ENCODE measurements at places on chromosomes 2 and 18.

DNA sequence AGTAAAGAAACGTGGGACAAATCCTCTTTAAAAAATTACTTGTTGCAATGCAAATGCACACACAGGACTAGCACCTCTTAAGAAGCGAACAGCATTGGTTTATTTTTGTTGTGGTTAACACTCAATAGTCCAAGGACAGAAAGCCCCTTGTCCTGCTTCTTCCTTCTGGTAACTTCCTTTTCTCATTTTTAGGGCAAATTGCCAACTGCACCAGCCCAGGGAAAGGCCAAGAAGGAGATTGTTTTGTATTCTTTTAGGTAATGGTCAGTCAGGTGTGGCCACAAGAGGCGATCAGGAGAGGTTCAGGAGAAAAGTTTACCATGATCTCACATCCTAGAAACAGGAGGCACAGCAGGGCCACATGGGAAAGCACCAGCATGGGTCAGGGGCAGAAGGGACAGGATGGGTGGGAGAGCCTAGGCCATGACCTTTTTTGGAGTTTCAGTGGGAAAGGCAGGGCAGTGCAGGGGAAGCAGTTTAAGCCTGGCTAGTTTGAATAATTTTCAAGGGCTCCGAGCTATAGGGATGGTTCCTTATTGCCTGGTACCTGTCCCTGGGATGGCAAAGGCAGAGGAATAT, 73.0 kb downstream of the CHRNA1 start:
- no peak for DNase-seq

DNA sequence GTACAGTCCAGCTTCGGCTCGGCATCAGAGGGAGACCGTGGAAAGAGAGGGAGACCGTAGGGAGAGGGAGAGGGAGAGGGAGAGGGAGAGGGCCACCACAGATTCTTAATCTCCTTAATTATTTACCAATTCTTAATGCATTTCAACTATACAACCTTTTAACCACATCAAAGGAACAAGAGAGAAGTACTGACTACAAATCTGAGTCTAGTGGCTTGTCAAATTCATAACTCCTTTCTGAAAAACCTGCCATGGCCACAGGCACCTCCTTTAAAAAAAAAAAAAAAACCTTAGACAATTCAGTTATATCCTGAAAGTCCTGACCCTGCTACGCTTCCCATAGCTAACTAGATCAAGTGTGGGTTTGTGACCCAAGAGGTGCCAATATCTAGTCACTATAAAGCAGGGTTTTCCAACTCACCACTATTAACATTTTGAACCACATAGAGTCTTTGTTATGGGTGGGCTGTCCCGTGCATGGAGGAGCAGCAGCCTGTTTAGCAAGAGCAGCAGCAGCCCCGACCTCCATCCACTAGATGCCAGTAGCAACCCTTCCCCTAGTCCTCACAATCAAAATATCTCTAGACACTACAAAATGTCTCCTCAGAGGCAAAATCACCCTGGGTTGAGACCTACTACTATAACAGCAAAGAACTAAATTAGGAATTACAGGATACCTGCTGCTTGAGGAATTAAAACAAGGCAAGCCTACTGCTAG, 6.8 kb downstream of the ESCO1 start:
- DNase-seq: no peak

- DNase-seq: peak; percentile 1
These were observed 43.1 kb downstream of the KCTD18 start for GRCh38 chr2:200466425-200467418.

DNA sequence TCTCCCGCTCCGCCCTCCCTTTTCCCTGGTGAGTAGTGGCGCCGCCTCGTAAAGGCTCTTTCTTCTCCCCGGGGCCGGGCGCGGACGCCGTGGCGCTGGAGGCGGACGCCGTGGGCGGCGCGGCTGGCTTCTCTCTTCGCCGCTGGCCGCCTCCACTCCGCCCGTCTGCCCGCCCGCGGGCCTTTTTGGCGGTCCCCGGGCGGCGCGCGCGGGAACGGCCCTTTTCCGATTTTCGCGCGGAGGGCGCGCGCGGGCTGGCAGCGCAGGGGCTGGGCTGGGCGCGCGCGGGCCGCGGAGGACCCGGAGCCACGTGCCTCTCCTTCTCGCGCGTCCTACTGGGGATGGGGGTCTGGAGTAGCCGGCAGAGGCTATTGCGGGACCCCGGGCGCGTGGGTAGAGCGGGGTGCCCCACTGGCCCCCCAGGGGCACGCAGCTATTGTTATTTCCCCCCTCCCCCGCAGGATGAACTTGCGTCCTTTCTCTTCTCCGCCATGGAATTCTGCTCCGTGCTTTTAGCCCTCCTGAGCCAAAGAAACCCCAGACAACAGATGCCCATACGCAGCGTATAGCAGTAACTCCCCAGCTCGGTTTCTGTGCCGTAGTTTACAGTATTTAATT, 472 bp downstream of the SLC20A1 start:
- DNase-seq: peak; percentile 52

DNA sequence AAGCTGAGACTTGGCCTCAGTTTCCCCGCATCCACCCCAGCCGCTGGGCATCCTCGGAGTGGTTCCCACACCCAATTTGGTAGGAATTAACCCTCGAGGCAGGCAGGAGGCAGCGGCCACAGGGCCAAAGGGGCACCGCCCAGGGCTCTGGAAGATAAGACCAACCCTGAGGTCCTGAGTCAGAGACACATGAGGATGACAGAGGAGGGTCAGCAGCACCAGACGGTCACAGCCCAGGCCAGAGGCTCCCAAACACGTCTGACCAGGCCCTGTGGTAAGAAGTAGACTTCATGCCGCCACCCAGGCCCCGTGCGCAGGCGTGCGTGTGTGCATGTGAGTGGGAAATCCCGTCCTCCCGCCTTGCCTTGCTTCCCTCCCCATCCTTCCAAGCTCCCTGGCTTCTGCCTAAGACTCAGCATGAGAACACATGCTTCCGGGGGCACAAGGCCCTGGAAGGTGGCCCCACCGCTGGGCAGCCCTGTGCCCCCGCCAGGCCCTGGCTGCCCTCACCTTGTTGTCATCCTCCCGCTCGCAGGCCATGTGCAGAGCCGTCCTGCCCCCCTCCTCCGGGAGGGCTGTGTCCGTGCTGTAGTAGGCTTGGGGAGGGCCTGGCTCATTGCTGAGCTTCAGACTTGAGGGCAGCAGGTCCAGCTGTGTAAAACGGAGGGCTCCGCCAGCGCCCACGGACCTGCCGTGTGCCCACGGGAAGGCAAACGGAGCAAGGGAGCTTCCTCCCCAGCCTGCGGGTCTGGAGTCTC, 46.3 kb downstream of the ANKMY1 start:
- DNase-seq: no peak

DNA sequence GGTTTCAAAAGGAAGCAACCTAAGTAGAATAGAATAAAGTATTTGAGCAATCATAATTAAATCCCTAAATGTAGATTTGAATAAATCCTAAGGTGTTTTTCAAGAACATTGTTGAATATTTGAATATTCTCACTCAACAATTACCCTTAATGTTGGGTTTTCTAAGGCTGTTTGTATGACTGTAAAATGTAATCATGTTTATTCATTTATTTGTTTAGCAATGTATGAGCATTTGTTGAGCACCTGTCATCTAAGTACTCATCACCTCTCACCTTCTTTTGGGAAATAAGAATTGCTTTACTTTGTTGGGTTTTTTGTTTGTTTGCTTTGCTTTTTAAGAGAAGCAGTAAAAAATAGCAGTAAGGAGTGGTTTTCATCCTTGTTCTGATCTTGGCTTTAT, 66.0 kb downstream of the MAPRE2 start:
- no peak for DNase-seq

GRCh38 chr2:240949791-240950705, 43.9 kb downstream of the CROCC2 start:
- DNase-seq: no peak

- no peak for DNase-seq
These were observed 92.7 kb upstream of the PARD3B start for GRCh38 chr2:204452464-204453023.

DNA sequence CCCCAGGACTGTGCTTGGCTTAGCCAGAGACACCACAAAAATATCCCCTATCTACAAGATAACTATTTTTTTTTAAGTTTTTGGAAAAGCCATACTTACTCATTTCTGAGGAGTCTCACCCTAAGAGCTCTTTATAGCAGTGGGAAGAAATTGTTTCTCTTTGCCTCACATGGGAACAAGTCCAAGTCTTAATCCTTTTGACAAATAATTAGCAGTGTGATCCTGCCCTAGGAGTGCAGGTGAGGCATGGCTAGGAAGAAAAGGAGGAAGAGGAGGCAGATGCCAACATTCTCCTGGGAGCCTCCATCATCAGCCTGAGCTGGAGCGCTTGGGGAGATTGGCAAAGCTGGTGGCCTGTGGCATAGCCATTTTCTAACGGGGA, 115.6 kb downstream of the STPG4 start:
- DNase-seq: no peak

- DNase-seq: no peak
These were observed 241.7 kb downstream of the TGIF1 start for GRCh38 chr18:3691705-3692104.

- DNase-seq: no peak
These were observed 180.6 kb upstream of the GLI2 start for GRCh38 chr2:120555092-120555491.

- DNase-seq: no peak
These were observed 70.8 kb upstream of the CTAGE1 start for GRCh38 chr18:22488554-22488953.

DNA sequence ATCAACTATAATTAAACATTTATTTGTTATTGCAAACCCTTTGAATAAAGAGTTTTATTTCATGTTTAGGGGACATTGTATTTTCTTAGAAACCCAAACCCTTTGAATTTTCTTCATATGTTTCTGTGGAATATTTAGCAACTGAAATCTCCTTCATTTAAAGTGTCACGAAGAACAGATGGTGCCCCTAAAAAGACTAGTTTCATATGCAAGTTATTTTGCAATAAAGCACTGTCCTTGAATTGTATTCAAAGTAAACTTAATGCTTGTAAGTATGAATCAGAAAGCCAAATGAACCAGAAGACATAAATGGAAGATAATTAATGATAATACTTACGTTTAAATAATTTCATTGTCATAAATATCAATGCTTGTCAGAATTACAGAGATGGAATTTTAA, 151.9 kb upstream of the CWC22 start:
- DNase-seq: no peak

DNA sequence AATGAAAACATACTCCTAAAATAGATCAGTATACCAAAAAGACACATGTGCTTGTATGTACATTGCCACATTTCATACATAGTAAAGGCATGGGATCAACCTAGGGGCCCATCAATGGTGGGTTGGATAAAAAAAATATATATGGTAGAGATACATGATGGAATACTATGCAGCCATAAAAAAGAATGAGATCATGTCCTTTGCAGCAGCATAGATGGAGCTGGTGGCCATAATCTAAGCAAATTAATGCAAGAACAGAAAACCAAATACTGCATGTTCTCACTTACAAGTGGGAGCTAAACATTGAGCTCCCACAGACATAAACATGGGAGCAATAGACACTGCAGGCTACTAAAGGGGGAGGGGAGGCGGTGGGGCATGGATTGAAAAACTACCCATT, 18.6 kb upstream of the NCOA1 start:
- DNase-seq: no peak

GRCh38 chr2:127887776-127888130, 2.0 kb upstream of the AMMECR1L start:
- DNase-seq: no peak

- DNase-seq: no peak
These were observed 7.9 kb downstream of the CABLES1 start for GRCh38 chr18:23143016-23143814.

GRCh38 chr2:58045580-58046334, 849 bp upstream of the VRK2 start:
- DNase-seq: no peak

- no peak for DNase-seq
These were observed 157.2 kb downstream of the DDX1 start for GRCh38 chr2:15748736-15749323.

GRCh38 chr18:36826556-36826955, 2.2 kb downstream of the TPGS2 start:
- DNase-seq: no peak

- DNase-seq: no peak
These were observed 102.3 kb downstream of the MAPK4 start for GRCh38 chr18:50662177-50662576.

- DNase-seq: no peak
These were observed 117.3 kb upstream of the ZFP36L2 start for GRCh38 chr2:43343573-43344304.

- DNase-seq: no peak
These were observed 57.2 kb downstream of the CALCRL start for GRCh38 chr2:187390891-187391290.

- DNase-seq: no peak
These were observed 4.2 kb upstream of the IL1R1 start for GRCh38 chr2:102138331-102138730.

- no peak for DNase-seq
These were observed 44.1 kb downstream of the FAM171B start for GRCh38 chr2:186737732-186738508.

- DNase-seq: no peak
These were observed 472 bp upstream of the PLEKHM3 start for GRCh38 chr2:208025814-208026184.

GRCh38 chr18:41630232-41630886, 324.7 kb upstream of the PIK3C3 start:
- DNase-seq: no peak

DNA sequence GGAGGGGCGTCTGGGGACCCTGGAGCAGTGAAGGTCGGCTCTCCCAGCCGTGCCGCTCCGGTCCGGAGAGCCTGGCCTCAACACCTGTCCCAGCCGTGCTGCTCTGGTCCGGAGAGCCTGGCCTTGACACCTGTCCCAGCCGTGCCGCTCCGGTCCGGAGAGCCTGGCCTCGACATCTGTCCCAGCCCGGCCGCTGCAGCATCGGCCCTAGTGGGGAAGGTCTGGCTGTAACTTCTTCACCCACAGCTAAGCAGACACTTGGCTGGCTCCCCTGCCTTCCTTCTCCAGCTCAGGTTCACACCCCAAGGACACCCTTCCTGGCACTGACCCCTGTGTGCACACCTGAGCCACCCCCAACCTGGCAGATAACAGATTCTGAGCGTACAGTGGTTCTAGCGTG, 4.6 kb downstream of the KCNG2 start:
- DNase-seq: no peak

- no peak for DNase-seq
These were observed 1.7 kb upstream of the GATA6 start for GRCh38 chr18:22167471-22168241.

- DNase-seq: no peak
These were observed 31.7 kb upstream of the APCDD1 start for GRCh38 chr18:10422731-10423130.

DNA sequence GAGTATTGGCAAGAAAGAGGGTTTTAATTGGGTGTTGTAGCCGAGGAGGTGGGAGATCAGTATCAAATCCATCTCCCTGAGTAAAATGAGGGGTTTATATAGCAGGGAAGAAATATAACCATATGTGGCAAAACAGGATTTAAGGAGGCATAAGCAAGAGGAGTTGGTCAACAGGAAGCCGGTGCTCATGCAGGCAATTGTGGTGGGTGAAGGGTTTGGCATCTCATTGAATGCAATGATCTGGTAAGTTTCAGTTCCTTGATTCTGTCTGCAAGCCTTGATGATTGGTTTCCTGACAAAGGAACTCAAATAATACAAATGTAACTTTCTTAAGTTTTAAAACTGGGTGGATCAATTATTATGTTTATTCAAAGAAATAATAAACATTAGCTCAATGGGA, 564.4 kb upstream of the LINC00305 start:
- no peak for DNase-seq

GRCh38 chr2:47354013-47354847, 48.7 kb upstream of the MSH2 start:
- no peak for DNase-seq

- no peak for DNase-seq
These were observed 40.9 kb downstream of the NRP2 start for GRCh38 chr2:205723179-205723578.

- no peak for DNase-seq
These were observed 4.9 kb downstream of the CEBPZOS start for GRCh38 chr2:37201208-37201607.

GRCh38 chr2:227818675-227819397, 5.2 kb downstream of the CCL20 start:
- DNase-seq: no peak
